ENCODE measurements at places on chromosomes 1 and 21.

GRCh38 chr21:15400905-15401304, 328.9 kb upstream of the USP25 start:
- no peak for DNase-seq
- H3K4me3 ChIP-seq, result no peak overlapping the region
- peak overlapping the region; percentile 57 for H3K27ac ChIP-seq
- H3K27me3 ChIP-seq, result no peaks in the 10 kb centered on the region
- peaks cover 35% of the 10 kb centered on the region for H3K4me1 ChIP-seq
- H3K36me3 ChIP-seq, result no peaks in the 10 kb centered on the region

- peak within 1 kb of the TSS; percentile 98 for H3K27ac ChIP-seq
- H3K27me3 ChIP-seq, result no peaks in the 10 kb centered on the region
- peak; percentile 43 for DNase-seq
- no peaks in the 10 kb centered on the region for H3K36me3 ChIP-seq
- H3K4me3 ChIP-seq, result peak within 1 kb of the TSS; percentile 94
- peaks cover 5% of the 10 kb centered on the region for H3K4me1 ChIP-seq
Observed at GRCh38 chr1:174999936-175000696, at the start of gene CACYBP. CACYBP (plus strand) TSS chr1:174999947; CDS start chr1:175000181, 234 bp downstream.

DNA sequence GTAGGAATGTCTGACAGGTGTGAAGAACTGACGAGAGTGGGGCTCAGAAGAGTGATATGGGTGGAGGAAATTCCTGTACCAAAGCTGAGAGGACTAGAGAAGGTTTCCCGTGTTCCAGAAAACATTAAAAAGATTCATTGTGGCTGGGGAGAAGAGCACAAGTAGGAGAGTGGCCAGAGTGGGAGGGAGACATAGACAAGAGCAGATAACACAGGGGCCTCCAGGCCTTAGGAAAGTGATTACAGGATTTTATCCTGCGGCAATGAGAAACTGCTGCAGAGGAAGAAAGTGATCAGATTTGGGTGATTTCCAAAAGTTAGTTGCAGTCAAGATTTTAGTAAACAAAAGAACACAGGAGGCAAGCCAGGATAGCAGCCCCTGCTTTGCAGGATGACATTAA, 7.9 kb downstream of the C8B start:
- H3K4me3 ChIP-seq, result no peak overlapping the region
- no peak overlapping the region for H3K27ac ChIP-seq
- no peaks in the 10 kb centered on the region for H3K36me3 ChIP-seq
- DNase-seq, result no peak
- no peaks in the 10 kb centered on the region for H3K27me3 ChIP-seq
- peaks cover 9% of the 10 kb centered on the region for H3K4me1 ChIP-seq

GRCh38 chr1:25917996-25918395, 11.8 kb upstream of the STMN1 start:
- no peaks in the 10 kb centered on the region for H3K4me1 ChIP-seq
- no peaks in the 10 kb centered on the region for H3K36me3 ChIP-seq
- H3K4me3 ChIP-seq, result no peak overlapping the region
- no peak overlapping the region for H3K27ac ChIP-seq
- no peak for DNase-seq

- peaks cover 22% of the 10 kb centered on the region for H3K4me1 ChIP-seq
- H3K27ac ChIP-seq, result no peak overlapping the region
- no peaks in the 10 kb centered on the region for H3K27me3 ChIP-seq
- DNase-seq, result no peak
- no peaks in the 10 kb centered on the region for H3K36me3 ChIP-seq
- H3K4me3 ChIP-seq, result no peak overlapping the region
Observed at GRCh38 chr1:225451340-225451739, 23.5 kb upstream of the LBR start.

DNA sequence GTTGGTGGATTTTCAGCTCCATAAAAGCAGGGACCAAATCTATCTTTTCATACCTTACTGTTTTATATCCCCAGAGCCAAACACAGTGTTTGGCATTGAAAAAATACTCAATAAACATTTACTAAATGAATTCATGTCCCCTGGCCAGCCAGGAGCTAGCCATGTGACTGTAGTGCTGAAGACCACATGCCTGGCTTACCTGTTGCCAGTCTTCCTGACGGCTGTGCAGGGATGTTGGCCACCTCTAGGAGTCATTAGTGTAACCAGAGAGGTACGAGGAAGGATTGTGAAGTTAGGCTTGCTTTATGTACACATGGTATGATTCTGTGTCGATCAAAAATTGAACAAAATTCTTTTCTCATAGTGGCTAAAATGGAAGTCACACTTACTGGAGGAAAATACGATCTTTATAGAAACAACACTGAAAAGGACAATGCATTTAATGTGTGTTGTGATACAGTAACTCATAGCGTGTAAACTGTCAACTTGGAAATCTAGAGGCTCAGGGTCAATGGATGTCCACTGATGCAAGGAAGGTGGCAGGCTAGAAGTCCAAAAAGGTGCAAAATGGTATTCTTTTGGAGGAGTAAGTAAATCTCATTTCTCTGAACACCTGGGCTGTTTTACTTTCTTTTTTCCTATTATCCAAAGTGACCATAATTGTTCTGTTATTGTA, 60.9 kb downstream of the FGGY start:
- DNase-seq, result no peak
- no peak overlapping the region for H3K4me3 ChIP-seq
- no peaks in the 10 kb centered on the region for H3K36me3 ChIP-seq
- H3K27ac ChIP-seq, result no peak overlapping the region
- no peaks in the 10 kb centered on the region for H3K27me3 ChIP-seq

GRCh38 chr1:169155675-169156074, 49.2 kb downstream of the ATP1B1 start:
- no peaks in the 10 kb centered on the region for H3K4me1 ChIP-seq
- no peaks in the 10 kb centered on the region for H3K27me3 ChIP-seq
- no peak for DNase-seq
- no peak overlapping the region for H3K4me3 ChIP-seq

DNA sequence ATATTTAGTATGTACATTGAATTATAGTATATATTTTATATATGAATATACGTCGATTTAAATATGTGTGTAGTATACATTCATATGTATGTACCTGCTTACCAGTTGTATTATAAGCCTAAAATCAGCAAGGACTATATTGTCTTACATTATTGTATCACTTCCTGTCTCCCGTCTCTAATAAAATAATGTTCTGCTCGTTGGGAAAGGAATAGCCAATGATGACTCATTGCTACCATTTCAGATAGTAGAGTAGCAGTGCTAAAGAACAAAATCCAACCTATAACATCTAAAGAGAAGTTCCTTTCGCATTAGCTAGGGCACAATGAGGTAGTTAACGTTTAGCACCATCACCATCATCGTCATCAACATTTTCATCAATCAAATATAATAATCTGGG, 39.9 kb upstream of the SMYD2 start:
- H3K27me3 ChIP-seq, result no peaks in the 10 kb centered on the region
- H3K4me1 ChIP-seq, result no peaks in the 10 kb centered on the region
- no peak overlapping the region for H3K27ac ChIP-seq
- no peak for DNase-seq
- H3K36me3 ChIP-seq, result no peaks in the 10 kb centered on the region

- no peak overlapping the region for H3K27ac ChIP-seq
- no peaks in the 10 kb centered on the region for H3K4me1 ChIP-seq
- H3K27me3 ChIP-seq, result no peaks in the 10 kb centered on the region
- DNase-seq, result no peak
Observed at GRCh38 chr21:14541841-14542490, 4.1 kb downstream of the SAMSN1 start.

GRCh38 chr1:208059409-208060001, 148.6 kb upstream of the CD34 start:
- no peaks in the 10 kb centered on the region for H3K27me3 ChIP-seq
- peaks cover 18% of the 10 kb centered on the region for H3K4me1 ChIP-seq
- H3K4me3 ChIP-seq, result no peak overlapping the region
- no peak overlapping the region for H3K27ac ChIP-seq

- H3K36me3 ChIP-seq, result no peaks in the 10 kb centered on the region
- no peak overlapping the region for H3K27ac ChIP-seq
- H3K4me3 ChIP-seq, result no peak overlapping the region
- no peak for DNase-seq
- H3K27me3 ChIP-seq, result no peaks in the 10 kb centered on the region
- H3K4me1 ChIP-seq, result no peaks in the 10 kb centered on the region
Observed at GRCh38 chr1:58211869-58212268, 334.7 kb downstream of the OMA1 start.

DNA sequence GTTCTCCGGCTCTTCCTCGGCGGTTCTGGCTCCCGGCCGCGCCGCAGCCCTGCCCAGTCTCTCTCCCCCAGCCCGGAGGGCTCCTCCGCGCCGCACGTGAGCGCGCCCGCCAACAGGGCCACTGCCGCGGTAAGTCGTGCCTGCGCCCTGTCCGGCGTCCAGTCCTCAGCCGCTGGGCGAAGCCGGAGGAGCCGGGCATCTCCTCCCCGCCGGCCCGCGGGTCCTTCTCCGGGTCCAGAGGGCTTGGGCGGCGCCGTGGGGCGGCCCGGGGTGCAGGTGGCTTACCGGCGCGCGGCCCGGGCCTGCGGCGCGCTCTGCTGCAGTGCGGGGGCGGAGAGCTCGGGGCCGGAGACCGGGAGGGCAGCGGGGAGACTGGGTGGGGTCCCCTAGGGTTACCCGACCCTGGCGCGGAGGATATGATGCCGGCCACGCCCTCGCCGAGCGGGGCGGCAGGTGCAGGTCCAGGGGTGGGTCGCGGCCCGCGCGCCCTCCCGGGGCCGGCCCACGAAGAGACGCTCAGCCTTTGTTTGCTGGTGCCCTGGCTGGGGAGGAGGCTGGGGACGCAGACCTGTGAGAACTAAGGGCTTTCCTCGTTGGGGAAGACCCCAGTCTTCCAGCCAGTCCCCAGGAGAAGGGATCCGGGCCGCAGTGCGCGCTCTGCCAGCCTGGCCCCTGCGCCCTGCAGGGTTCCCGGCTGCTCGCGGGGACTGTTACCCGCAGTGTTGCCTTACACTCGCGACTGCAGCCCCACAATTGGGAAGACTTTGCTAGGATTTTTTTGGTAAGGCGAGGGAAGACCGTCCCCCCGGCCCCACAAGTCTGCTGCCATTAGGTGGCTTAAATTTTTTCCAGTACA, at the start of gene DOP1B:
Gene DOP1B, plus strand, starts transcription at position 10 of the 856 bp plus-strand sequence. CDS start 7,910 bp downstream, outside the sequence.
- H3K27ac ChIP-seq, result peak within 1 kb of the TSS; percentile 82
- peak; percentile 34 for DNase-seq
- no peaks in the 10 kb centered on the region for H3K36me3 ChIP-seq
- H3K27me3 ChIP-seq, result no peaks in the 10 kb centered on the region
- H3K4me3 ChIP-seq, result peak within 1 kb of the TSS; percentile 92
- H3K4me1 ChIP-seq, result peaks cover 5% of the 10 kb centered on the region

DNA sequence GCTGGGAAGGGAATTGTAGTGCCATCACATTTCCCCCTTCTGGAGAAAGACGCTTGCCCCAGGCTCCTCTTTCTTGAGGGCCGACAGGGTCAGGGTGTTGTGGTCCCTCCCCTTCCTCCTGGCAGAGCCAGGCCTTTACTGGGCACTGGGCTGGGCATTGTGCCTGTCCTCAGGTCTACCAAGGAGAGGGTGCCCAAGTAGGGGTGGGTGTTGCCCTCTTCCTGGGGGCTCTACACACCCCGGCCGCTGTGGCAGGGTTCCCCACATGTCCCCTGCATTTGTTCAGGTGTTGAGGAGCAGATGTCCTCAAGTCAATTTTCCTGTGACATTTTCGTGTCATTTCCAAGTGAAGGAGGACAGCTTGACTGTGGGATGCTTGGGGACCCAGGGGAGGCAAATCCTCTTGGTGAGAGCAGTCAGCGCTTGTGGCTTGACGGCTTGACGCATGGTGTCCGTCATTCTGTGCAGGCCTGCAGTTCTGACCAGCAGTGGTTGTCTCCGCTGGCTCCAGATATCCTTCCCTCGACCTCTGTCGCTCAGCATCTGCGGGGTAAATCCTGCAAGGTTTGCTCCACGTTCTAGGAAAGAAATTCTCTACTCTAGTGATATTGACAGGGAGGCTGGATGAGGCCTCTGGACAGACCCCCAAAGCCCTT, 181.9 kb upstream of the VAMP3 start:
- no peaks in the 10 kb centered on the region for H3K36me3 ChIP-seq
- H3K4me1 ChIP-seq, result peaks cover 14% of the 10 kb centered on the region
- no peaks in the 10 kb centered on the region for H3K27me3 ChIP-seq
- H3K4me3 ChIP-seq, result no peak overlapping the region
- DNase-seq, result no peak

- H3K4me3 ChIP-seq, result no peak overlapping the region
- no peaks in the 10 kb centered on the region for H3K27me3 ChIP-seq
- DNase-seq, result no peak
Observed at GRCh38 chr1:23149114-23149513, 19.5 kb downstream of the LUZP1 start.

DNA sequence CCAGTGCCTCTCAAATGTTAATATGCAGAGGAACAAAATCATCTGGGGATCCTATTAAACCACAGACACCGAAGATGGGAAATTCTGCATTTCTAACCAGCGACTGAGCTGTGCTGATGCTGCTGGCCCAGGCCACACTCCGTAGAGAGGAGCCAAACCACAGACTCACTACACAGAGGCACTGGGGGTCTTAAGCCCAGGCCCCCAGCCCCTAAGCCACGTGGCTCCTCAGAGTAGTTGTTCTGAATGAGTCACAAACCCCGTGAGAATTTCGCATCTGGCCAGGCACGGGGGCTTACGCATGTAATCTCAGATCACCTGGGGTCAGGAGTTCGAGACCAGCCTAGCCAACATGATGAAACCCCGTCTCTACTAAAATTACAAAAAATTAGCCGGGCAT, 2.8 kb upstream of the CELA2A start:
- no peaks in the 10 kb centered on the region for H3K27me3 ChIP-seq
- DNase-seq, result no peak
- H3K4me1 ChIP-seq, result peaks cover 11% of the 10 kb centered on the region
- H3K27ac ChIP-seq, result no peak overlapping the region
- no peaks in the 10 kb centered on the region for H3K36me3 ChIP-seq

GRCh38 chr1:61348025-61348665, 265.8 kb downstream of the NFIA start:
- no peaks in the 10 kb centered on the region for H3K4me1 ChIP-seq
- H3K27me3 ChIP-seq, result no peaks in the 10 kb centered on the region
- H3K27ac ChIP-seq, result no peak overlapping the region
- H3K4me3 ChIP-seq, result no peak overlapping the region
- no peaks in the 10 kb centered on the region for H3K36me3 ChIP-seq

- no peaks in the 10 kb centered on the region for H3K36me3 ChIP-seq
- no peaks in the 10 kb centered on the region for H3K27me3 ChIP-seq
- H3K4me3 ChIP-seq, result no peak overlapping the region
- peaks cover 11% of the 10 kb centered on the region for H3K4me1 ChIP-seq
- H3K27ac ChIP-seq, result no peak overlapping the region
- DNase-seq, result no peak
Observed at GRCh38 chr1:38474738-38475623, 384.6 kb downstream of the RRAGC start.

DNA sequence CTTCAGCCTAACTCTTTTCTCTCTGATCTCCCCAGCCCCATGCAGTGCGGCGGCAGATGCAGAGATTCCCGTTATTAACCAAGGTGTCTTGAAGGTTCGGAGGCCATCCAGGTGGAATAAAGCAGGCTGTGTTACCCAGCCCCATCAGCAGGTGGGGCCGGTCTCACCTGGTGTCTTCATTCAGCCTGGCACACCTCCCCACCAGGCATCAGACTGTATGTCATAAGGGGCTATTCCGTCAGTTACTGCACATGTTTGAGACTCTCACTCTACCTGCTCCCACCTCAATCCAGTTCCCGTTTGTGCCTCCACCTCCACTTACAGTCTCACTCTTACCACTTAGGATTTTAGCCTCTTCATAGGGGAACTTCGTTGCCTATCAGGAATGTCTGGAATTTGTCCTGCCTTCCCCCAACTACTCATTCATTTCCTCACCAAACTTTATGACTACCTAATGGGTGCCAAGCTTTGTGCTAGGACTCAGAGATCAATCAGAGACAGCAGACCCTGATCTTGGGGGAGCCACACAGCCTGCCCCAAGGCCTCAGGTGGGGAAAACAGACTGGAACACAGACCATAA, 170.2 kb downstream of the PLPP3 start:
- no peak overlapping the region for H3K4me3 ChIP-seq
- H3K36me3 ChIP-seq, result no peaks in the 10 kb centered on the region
- H3K27ac ChIP-seq, result no peak overlapping the region
- no peaks in the 10 kb centered on the region for H3K27me3 ChIP-seq
- H3K4me1 ChIP-seq, result peaks cover 9% of the 10 kb centered on the region

All from testis (tissue), 5 donors.